Activated CD4-positive, CD25-positive, alpha-beta regulatory T cell (primary cell): ENCODE measurements at places on chromosomes 2 and 18.
A peak's percentile ranks its signal among the peaks of the same experiment; 100 is the strongest.

GRCh38 chr18:9730786-9731185 is 22.7 kb downstream of the RAB31 start:
- DNase-seq: no peak

DNA sequence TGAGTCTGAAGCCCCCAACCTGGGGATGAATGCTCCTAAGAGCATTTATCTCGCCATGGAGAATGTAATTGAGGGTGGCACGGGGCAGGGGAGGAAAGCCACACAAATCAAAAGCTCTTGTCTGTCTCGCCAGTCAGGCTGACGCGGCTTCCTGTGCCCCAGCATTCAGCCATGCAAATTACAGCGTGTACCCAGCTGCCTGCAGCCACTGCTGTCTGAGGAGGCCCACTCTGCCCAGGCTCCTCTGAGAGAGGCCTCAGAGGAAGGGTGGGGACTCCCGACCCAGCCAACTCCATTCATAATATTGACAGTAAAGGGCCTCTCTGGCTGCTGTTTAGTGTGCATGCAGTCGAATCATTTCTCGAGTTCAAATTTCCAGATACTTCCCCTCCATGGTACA is 22.0 kb downstream of the SMAD7 start:
- DNase-seq: peak; percentile 28

- DNase-seq: no peak
Measured at GRCh38 chr2:190563109-190563508, 28.6 kb upstream of the NEMP2 start.

DNA sequence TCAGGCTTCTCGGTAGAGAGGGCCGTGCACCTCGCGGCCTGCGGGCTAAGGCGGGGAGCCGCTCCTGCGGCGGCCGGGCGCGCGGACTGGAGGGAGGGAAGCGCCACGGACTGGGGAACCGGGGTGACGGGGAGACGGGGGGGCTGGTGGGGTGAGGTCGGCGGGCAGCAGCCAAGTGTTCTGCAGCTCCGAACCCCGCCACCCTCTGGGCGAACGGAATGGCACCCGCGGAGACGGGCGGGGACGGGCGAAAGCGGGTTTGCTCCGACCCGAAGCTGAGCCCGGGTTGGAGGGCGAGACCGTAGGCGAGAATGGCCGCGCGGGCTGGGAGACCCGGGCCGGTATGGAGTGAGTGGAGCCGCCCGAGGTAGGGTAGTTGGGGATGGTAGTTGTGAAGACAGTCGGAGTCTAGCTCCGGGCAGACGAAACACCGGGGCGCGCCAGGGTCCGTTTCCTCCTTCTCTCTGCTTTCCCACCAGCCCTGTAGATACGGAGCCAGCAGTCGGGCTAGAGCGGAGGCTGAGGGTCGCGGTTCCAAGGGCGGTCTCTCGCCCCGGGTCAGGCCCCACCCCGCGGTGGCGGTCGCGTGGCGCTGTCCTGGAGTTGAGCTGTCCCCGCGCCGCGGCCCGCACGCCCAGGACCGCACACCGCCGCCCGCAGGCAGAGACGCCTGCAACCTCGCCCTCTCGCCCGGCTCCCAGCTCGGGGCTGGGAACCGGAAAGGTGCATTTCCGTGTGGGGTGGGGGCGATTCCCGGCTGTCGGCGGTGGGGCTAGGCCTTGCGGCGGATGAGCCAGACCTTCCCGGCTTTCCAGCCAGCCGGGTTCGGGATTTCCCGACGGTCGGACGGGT is 160.3 kb upstream of the SIX2 start:
- DNase-seq: no peak

DNA sequence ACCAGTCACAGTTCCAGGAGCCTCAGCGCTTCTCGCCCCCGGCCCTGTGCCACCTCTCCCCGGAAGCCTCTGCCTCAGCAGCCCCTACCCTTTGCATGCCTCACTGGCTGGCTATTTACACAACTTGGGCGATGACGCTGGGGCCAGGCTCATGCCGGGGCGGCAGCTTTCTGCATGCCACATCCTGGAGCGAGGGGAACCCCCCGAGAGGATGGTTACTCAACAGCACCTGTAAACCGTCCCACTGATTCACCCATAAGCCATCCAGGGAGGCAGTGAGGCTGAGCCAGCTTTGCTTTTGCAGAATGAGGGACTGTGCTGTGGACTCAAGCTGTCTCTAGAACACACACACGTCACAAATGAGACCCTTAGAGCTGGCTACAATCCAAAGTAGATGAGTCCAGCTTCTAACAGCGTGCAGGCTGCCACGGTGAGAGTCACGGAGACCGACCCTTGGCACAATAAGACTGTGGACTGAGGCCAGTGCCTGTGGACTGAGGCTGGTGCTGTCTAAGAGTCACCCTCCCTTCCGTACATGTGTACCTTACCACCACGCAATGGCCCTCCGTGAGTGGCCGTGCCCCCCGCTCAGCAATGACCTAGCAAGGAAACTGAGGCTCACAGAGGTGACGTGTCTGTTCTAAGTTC is 45.6 kb upstream of the ODC1 start:
- DNase-seq: peak; percentile 64

DNA sequence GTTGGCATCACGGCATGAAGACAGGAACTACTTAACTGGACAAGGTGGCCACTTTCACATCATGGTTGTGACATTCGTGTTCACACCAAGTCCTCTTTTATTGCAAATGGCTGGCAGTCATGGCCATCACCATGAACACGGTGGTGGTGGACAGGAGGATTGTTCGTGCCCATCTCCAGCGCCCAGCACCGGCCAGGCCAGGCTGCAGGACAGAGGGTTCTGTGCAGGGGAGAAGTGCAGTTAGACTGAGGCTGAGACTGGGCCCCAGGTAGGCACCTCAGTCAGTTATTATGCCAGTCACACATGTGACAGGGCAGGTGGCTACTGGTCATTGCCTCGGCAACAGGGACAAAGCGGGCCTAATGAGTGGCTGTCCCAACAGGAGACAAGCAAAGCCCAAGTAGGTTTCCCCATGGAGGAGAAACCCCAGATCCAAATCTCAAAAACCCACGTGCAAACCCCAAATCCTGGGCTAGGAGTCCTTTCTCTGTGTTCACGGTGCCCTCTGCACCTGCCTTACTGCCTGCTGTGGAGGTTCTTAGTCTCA is 468.1 kb upstream of the MYT1L start:
- DNase-seq: no peak
